ENCODE measurements at places on chromosomes 4 and X.

GRCh38 chr4:135269125-135269890 lies 1067.7 kb upstream of the PABPC4L start:
- DNase-seq, result no peak

DNA sequence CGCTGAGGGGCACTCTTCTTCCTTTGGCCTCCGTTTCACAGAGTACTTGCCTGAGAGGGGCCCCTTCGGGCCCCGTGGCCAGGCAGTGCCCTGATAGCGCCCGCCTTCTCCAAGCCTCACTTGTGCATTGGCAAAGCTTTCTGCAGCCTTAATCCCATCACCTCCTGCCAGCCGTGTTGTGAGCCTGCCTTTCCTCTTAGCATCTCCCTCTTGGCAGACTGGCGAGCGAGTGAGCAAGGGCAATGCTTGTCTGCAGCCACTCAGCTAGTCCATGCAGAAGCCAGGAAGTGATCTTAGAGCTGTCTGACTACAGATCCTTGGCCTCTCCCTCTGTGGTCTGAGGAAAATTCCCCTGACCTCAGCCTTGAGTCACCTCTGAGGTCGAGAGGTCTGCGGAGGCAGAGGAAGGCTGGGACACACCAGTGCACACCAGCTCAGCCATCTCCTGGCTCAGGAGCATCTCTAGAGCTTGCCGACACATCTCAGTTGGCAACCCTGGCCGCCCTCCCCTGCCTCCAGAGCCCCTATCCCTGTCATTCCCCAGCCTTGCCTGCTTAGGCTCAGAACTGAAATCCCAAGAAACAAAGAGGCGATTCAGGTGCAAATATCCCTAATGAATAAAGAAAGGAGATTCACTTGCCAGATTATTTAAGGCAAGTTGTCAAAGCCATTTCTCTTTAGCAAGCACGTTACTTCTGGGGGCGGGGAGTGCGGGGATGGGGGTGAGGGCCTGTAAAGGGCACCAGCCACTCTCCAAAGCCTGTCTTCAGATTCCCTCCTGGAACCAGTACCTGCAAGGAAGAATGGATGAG lies 143.5 kb upstream of the MAMLD1 start:
- DNase-seq, result no peak

- DNase-seq, result no peak
Observed at GRCh38 chrX:76109654-76110053, 63.2 kb upstream of the PBDC1 start.

DNA sequence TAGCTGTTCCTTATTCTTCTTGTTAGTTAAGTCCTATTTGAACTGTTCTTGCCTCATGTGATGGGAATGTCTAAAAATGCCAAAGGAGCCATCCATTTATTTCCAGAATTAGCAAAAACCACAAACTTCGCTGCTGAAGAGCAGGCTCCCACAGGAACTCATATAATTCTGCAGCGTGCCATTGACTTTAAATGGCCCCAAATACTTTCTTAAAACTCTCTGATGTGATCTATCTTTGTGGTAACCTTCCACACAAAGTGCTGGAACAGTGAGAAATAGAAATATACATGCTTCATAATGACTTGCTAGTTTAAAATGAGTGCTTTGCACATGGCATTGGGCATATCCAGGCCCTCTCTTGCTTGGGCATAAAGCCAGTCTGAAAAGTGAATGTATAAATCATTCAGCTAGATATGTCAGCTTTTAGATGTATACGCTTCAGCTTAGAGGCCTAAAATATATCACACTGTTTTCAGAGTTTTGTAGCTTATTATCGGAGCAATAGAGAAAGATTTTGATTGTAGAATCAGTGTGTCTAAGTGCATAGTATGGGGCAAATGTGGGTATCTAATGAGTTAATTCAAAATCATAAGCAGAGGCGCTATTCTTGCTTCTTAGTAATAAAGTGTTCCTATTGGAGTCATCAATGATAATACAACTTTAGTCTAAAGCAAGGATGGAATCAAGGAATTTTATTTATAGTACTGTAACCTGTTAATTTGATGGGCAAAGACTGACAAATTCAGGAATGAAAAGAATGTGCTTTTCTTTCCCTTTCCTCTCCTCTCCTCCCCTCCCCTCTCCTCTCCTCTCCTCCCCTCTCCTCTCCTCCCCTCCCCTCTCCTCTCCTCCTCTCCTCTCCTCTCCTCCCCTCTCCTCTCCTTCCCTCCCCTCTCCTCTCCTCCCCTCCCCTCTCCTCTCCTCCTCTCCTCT lies 392.2 kb upstream of the ZFP42 start:
- no peak for DNase-seq

GRCh38 chr4:93289831-93290230 lies 538.7 kb upstream of the ATOH1 start:
- DNase-seq, result no peak

DNA sequence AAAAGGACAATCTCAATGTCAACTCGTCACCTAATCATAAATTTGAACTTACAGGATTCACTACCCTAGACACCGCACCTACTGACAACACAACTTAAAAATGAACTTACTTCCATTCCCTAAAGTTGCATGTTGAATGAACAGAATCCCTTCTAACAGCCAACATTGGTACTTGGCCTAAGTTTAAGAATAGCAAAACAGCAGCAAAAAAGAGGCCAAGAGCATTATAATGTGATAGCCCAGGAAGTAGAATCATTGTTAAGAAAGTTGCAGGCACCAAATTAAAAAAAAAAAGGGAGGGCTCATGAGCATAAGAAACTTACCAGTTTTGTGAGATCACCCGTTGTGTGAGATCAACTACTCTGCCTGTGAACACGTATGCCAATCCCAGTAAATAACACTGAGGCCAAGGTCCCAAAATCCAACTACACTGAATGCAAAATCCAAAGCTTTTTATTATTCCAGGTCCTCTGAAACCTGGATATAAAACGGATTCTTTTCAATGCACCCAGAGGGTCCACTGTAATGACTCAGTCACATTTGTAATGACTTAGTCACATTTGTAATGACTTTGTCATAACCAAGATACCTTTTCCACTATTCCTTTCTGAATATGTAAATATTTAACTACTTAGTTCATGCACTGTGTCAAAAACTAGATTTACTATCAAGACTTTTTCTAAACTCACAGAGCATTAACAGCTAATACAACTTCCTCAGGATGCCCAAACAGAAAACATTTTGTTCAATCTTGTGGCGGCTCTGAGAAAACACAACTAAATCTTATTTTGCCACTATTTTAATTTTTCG lies 6.8 kb downstream of the HNRNPDL start:
- DNase-seq, result peak; percentile 24

- no peak for DNase-seq
Observed at GRCh38 chr4:181488926-181489325, 754.3 kb upstream of the TENM3 start.

DNA sequence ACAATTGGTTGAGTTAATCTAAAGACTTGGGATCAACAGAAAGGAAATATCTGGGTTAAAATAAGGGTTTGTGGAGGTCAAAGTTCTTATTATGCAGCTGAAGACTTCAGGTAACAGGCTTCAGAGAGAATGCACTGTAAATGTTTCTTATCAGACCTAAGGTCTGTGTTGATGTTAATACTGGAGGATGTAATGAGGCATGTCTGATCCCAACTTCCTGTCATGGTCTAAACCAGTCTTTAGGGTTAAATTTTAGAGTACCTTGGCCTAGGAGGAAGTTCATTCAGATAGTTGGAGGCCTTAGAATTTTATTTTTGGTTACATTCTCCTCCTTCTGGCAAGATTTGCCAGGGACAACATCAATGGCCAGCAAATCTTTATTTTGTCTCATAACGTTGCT lies 72.1 kb upstream of the GC start:
- no peak for DNase-seq

DNA sequence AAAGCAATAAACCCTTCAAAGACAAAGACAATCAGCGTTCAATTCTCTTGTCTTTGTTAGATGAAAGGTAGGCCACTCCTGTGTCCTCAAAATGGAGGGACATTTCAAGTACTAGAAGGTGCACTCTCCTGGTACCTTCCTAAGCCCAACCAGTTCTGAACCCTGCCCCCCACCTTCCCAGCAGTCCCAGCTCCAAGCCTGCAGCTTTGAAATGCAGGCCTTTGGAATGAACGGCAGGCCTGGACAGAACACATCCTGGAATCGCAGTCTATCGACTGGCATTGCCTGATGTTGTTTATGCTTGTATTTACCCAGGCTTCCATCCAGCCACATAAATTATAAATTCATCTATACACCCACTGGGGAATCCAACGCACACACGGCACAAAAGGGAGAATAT lies 47.4 kb downstream of the RASGEF1B start:
- DNase-seq, result no peak

Measured in NB4 (cell line).